ENCODE measurements at places on chromosomes 5 and 9. TPM values are rescaled to one million over a fixed set of nuclear protein-coding genes. Genes with fewer than 3 reads are reported as not detected.

Gene IL13
- not detected for polyA plus RNA-seq

Gene LCN12
- 1.8 TPM for polyA plus RNA-seq

Gene SLC34A3
- polyA plus RNA-seq = not detected

Gene RHOBTB3
- 39.1 TPM for polyA plus RNA-seq

Gene RPL12
- 3,352 TPM for polyA plus RNA-seq

Gene CSF2
- not detected for polyA plus RNA-seq

Gene KIF27
- 1.9 TPM for polyA plus RNA-seq

Gene ARSI
- 1.2 TPM for polyA plus RNA-seq

Gene ZDHHC11B
- 5.1 TPM for polyA plus RNA-seq

Gene IGFBPL1
- polyA plus RNA-seq = 218 TPM

Gene IRX2
- 10.3 TPM for polyA plus RNA-seq

Gene FAM114A2
- polyA plus RNA-seq = 8.0 TPM

Gene ORM2
- 0.49 TPM for polyA plus RNA-seq

GRCh38 chr5:64301566-64301965 is 135.9 kb downstream of the RNF180 start:
- no peak for DNase-seq

DNA sequence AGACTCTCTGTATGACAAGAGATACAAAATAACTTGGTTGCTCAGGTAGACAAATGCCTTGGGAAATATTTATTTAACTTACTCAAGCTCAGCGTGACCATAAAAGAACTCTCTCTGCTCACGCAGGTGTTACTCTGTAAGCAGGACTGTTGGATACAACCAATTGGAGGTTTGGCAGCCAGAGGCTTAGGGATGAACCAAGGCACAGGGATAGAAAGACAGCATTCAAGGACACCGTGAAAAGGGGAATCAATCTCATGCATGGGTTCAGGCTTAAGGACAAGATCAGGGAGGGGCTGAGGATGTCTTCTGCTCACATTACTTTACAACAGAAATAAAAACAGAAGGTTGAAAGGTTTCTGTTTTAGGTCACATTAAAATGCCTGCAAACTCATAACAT is 389.0 kb upstream of the BRINP1 start:
- no peak for DNase-seq

DNA sequence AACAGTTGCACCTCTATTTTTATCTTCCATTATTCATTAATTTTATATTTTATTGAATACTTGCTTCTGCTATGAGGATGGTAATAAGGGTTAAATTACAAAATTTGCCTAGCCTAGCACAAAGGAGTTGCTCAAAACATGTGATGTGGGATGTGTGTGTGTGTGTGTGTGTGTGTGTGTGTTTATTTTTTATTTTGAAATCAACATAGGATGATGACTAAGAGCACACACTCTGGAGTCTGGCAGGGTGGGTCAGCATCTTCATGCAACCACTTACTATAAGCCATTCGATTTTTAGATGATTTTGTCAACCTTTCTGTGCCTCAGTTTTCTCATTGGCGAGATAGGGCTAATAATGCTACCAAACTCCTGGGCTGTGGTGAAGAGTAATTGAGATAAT is 57.7 kb upstream of the MAMDC2 start:
- DNase-seq = no peak

DNA sequence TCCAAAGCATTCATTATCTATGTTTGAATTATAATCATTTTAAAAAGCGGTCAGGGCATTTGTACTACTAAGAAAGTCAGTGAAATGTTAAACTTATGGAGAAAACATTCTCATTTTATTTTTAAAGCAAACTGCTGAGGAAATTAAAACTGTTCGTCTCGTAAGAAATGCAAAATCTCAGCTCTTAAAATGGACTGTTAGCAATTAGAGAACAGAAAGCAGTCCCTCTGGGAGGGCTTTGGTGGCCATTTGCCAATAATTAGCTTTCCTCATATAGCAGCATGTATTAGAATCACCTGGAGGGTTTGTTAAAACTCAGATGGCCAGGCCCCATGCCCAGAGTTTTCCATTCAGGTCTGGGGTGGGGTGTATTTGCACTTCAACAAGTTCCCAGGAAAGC is 120.7 kb upstream of the RASEF start:
- DNase-seq = no peak

- no peak for DNase-seq
Measured at GRCh38 chr5:147360816-147361215, 126.0 kb downstream of the STK32A start.

DNA sequence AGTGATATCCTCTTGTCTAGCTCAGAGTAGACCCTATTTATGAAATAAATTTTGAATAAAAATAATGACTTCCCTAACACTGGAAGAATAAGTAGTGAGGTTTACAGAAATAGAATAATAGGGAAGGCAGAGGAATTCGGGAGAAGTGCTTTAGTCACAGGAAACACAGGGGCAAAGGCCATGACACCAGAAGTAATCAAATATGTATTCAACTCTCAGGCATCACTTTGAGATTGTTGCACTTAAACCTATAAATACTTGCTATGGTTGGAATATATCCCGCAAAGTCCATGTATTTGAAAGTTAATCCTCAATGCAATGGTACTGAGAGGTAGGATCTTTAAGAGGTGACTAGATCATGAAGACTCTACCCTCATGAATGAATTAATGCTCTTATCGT is 166.8 kb downstream of the YIPF5 start:
- no peak for DNase-seq

DNA sequence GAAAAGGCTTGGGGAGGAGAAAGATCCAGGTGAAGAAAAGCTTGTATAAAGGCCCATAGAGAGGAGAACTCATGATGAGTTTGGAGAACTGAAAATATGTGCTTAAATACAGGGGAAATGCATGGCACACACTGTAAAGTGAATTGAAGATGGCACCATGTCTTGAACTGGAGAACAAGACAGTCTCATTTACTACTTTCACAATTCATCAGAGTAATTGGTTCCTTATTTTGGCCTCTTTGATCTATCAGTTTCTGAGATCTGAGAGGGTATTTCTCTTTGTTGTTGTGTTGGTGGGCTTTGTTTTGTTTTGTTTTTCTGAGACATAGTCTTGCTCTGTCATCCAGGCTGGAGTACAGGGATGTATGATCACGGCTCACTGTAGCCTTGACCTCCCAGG is 98.2 kb downstream of the CEMIP2 start:
- DNase-seq = no peak

- DNase-seq = no peak
Measured at GRCh38 chr5:69149676-69150010, 17.3 kb upstream of the CCNB1 start.

DNA sequence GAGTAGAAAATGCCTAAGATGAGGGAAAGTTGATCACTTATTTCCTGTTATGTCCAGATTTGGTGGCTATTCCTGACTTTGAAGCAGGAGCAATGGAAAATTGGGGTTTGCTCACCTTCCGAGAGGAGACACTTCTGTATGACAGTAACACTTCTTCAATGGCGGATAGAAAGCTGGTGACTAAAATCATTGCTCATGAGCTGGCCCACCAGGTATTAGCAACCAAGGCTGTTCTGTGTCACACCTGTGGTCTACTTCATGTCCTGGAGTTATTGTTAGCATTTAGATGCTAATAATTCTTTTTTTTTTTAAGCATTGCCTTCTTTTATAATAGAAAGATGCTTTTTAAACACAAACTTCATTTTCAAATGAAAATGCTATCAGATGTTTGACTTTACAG is 57.9 kb downstream of the LNPEP start:
- DNase-seq = no peak

DNA sequence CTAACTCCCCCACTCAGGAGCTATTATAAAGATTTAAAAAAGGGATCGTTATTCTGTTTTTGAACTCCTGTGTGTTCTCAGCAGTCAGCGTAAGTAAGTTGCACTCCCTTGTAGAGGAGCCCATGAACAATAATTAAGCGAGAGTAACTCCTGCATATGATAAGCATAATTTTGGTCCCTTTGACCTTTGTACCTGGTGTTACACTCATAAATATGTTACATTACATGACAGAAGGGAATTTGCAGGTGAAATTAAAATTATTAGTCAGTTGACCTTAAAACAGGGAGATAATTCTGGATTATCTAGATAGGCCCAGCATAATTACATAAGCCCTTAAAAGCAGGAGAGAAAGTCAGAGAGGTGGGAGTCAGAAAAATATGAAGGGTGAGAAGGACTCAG is 197.3 kb downstream of the KCTD16 start:
- no peak for DNase-seq

GRCh38 chr5:80569961-80570786 is at the start of gene ANKRD34B:
Gene ANKRD34B (minus strand): TSS chr5:80570280. CDS start chr5:80560019, 10,261 bp downstream.
- DNase-seq = peak; percentile 30

GRCh38 chr5:81650987-81651386 is 99.9 kb downstream of the SSBP2 start:
- peak; percentile 4 for DNase-seq

DNA sequence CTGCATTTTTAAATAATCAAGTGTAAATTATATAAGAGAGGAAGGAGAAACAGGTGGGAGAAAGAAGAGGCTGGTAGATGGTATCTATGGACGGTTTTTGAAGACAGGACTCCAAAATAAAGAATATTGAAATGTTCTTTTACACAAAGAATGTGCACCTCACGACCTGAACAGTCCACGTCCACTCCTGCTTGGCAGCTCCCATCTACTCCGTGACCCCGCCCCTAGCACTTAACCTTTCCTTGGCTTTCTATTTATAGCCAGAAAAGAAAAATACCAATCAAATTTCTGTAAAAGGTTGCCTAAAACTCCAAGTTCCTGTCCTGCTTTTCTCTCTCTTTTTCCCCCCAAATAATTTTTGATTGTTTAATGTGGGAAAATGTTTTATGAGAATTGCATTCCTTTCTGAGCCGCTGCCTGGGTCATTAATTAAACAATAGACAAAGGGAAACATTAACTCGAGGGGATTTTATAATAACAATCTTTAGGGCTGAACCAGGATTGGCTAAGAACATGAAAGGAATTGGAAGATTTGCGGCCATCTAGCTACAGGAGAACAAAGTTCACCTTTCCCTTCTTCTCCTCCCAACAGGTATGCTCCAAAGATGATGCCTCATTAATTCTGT is 173.6 kb upstream of the MAP3K1 start:
- no peak for DNase-seq

DNA sequence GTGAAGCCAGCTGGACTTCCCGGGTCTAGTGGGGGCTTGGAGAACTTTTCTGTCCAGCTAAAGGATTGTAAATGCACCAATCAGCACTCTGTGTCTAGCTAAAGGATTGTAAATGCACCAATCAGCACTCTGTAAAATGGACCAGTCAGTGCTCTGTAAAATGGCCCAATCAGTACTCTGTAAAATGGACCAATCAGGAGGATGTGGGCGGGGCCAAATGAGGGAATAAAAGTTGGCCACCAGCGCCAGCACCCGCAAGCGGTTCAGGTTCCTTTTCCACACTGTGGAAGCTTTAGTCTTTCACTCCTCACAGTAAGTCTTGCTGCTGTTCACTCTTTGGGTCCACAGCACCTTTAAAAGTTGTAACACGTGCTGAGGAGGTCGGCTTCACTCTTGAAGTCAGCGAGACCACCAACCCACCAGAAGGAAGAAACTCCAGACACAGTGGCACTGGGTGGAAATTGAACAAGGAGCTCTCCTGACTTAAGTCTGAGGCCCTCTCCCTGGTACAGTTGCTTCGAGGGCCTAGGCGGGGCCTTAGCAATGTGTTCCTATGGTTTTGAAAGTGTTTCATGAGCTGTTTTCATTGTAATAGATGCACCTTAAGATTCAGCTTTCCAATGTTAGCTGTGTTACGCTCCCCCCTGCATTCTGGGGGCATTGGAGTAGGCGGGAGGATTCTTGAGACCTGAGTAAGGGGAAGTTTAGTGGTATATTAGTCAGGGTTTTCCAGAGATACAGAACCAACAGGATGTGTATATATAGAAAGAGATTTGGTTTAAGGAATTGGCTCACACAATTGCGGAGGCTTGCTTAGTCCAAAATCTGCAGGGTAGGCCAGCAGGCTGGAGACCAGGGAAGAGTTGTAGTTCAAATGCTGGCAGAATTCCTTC is 21.5 kb upstream of the MYO10 start:
- no peak for DNase-seq

GRCh38 chr5:111415053-111415452 is 97.3 kb downstream of the STARD4 start:
- DNase-seq = no peak

DNA sequence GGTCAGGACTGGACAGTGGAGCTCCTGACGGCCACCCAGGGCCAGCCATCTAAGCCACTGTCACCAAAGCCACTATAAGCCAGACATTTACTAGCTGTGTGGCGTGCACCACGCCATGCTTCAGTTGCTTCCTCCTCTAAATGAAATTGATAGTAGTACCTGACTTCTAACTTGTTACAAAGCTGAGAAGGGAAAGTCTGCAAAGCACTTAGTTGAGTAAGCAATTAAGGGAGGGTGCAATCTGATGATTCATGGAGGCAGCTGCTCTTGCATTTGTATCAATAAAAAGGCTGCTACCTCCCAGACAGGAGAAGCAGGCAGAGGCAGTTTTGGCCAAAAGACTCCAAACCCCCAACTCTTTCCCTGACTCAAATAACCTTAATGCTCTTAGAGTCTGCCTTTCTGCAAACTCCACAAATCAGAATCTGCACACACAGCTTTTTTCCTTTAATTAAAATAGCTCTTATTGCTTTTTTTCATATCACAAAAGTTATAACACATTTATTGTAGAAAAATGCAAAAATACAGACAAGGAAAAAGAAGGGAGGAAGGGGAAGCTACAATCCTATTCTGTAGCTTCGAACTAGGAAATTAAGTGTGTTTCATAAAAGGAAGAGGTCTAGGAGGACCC is 19.3 kb upstream of the RAPGEF1 start:
- DNase-seq = no peak

DNA sequence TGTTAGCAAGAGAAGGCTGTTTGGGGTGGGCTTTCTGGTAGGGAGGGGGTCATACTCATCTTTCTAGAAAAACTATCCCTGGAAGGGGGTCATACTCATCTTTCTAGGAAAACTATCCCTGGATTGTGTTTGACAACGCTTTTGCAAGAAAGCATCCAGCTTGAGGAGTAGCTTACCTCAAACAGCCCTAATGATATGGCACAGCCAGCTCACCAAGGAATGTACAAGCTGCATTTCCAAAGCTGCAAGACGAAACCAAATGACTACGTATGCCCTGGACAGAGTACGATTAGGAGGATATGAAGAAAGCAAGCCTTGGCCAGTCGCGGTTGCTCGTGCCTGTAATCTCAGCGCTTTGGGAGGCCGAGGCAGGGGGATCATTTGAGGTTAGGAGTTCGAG is 63.4 kb downstream of the KLF4 start:
- DNase-seq = no peak

- DNase-seq = no peak
Measured at GRCh38 chr5:129171194-129171944, 76.8 kb downstream of the ISOC1 start.

- no peak for DNase-seq
Measured at GRCh38 chr5:94746731-94747124, 128.3 kb downstream of the SLF1 start.

GRCh38 chr5:120327180-120327579 is 136.9 kb upstream of the PRR16 start:
- no peak for DNase-seq

DNA sequence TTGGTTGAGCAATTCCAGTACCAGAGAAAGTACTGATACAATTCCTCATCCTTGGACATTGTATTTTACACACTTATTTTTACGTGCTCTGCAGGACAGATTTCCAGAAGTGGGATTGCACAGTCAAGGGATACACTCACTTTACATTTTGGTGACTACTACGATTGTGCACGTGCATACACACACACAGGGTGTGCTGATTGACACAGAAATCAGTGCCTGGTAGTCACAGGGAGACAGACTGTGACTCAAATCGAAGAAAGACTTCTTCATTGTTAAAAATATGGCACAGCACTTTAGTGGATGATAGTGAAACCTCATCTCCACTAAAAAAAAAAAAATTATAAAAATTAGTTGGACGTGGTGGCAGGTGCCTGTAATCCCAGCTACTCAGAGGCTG is 1.5 kb downstream of the GARIN3 start:
- no peak for DNase-seq

GRCh38 chr5:97098922-97099321 is 43.5 kb downstream of the LIX1 start:
- no peak for DNase-seq

Data from brain (organoid and tissue), 16 donors.